Colonic mucosa (tissue), 4 donors: ENCODE measurements at places on chromosomes 11 and 22.
A peak's percentile ranks its signal among the peaks of the same experiment; 100 is the strongest.

DNA sequence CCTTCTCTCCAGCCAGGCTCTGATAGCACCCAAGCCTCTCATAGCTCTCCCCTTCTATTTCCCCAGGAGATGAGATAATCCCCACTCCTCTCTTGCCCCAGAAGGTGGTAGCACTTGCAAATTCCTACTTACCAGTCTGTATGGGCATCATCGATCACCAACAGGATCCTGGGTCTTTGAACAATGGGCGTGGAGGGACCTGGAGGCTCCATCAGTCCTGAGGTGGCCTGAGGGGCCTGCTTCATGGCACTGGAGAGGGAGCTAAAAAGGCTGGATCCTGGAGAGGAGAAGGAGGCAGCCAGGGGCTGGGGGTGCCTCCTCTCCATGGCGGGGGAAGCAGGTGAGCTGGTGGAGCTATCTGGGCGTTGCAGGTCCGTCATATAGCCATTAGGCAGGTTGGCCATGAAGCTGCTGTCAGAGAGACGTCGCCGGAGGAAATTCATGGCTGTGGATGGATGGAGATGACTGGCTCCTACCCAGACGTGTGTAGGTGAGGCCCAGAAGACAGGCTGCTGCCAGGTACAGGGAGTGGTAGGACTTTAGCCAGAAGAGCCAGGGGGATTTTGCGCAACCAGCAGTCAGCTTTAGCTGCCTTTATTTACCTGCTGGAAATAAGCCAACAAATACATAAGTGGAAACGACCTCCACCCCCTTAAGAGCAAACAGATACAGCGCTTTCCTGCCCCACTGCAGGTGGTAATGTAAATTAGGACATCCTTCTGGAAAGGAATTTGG, 51.8 kb downstream of the SYN3 start:
- DNase-seq: no peak

DNA sequence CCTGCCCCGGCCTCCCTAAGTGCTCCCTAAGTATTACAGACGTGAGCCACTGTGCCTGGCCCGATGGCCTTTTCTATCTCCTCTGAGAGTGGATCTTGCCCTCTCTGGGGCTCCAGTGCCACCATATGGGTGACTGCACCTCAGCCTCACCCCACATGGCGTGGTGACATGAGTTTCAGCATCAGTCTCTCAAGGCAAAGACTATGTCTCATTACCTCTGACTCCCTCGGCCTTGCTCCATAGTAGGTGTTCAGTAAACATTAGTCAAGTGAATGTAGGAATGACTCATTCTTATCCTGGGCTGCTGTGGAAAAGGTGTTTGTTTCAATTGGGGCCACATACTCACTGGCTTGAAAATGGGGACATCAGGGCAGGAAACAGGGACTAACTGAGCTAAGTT, 168.8 kb downstream of the GRIK4 start:
- no peak for DNase-seq

- no peak for DNase-seq
Measured at GRCh38 chr11:69280451-69280850, 13.5 kb upstream of the MYEOV start.

DNA sequence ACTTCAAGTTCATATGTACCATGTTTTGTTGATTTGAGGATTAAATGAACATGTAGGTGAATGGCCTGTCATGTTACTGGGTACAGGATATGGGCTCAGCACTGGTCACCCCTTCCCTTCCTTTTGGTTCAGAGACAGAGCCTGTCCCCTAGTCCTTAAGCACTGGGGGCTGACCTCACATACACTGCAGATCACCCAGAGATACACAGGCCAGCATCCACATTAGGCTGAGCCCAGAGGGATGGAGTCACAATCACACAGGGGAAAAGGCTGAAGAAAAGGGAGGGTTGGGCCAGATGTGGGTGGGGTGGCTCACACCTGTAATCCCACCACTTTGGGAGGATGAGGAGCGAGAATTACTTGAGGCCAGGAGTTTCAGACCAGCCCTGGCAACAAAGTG, 62.3 kb downstream of the IGLL5 start:
- DNase-seq: no peak

- DNase-seq: peak; percentile 71
Measured at GRCh38 chr11:130190371-130190881, 30.8 kb downstream of the ST14 start.

DNA sequence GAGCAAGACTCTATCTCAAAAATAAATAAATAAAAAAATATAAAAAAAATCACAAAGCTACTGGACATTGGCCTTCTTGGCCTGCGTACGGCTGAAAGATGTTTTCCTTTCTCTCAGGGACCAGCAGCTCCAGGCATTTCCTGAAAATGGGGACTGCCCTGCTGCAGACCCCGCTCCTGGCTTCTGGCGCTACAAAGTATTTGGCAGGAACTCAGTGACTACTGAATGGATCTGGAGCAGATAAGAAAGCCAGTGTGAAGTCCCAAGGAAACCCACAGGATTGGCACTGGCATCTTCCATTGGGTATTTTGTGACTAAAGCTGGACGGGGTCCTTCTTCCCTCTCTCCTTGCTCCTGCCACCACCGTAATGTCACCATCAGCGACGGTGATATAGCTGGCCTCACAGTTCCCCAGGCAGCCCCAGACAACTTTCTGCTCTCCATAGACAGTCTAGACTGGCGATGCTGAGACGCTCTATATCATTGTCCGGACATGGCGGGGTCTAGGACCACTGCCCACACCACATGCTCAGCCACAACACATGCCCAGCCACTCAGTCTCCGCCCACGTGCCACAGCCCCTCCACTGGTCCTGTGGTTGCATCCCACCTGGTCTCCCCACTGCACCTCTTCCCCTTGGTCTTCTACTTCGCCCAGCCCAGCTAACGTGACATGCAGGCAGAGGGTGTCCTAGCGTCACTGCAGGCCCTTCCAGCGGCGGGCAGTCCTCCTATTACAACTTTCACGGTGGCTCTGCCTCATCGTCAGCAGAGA, 22.7 kb upstream of the YPEL1 start:
- no peak for DNase-seq

DNA sequence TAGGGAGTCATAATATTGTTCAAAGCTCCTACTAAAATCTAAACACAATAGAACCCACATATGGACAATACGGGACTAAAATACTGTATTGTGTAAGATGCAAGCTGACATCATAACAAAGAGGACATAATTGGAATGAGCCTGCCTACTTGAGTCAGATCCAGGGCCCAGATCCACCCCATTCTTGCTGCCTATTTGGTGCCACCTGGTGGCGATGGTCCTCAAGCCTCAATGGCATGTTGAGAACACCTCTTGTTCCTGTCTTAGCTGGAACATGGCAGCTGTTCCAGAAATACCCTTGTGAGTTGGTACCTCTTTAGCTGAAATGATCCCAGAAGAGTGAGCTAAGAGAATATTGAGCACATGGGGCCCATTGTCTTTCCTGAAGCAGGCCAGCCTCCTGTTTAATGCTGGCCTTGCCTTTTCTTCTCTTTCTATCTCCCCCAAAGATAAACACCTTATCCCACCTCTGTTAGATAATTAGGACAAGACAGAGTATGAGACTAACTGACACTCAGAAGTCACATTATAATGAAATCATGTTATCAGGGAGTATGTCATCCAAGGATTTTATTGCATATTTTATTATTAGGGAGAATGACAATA, 680.9 kb upstream of the ANO5 start:
- DNase-seq: peak; percentile 57

- DNase-seq: no peak
Measured at GRCh38 chr11:44529895-44530412, 35.5 kb upstream of the CD82 start.
